ENCODE measurements at places on chromosomes 11 and 22.

DNA sequence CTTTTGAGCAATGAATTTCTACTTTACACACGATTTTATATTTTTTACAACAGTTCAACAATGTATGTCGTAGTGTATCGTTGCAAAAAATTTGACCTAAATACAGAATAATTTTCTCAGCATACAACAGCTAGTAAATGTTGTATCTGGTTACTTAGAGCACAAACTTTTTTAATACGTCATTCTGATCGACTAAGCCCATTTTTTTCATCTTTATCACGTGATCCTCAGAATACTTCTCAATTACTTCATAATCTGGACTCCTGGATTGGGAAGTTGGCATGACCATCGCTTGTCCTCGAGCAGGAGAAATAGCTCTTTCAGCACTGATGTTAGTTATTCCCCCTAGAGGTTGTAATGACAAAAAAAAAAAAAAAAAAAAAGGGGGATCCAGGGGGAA lies 16.6 kb downstream of the OR51L1 start:
- no peak for DNase-seq

DNA sequence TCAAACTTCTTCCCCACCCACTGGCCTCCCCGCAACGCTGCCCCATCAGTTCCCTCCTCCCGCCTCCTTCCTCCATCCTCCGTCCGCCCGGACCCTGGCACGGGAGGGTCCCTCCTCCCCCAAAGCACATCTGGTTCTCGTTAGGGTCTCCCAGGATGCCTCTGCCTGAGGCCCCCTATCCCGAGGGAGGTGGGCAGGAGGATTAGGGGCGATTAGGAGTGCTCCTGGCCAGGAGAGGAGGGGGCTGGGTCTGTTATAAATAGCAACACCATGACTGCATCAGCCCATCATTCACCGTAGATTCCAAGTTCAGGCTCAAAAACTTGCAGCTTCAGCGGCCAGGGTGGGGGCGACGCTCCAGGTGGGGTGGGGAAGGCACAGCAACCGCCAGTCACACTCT lies 10.4 kb downstream of the MYRF start:
- DNase-seq = no peak

GRCh38 chr11:77200351-77201268 lies 72.6 kb downstream of the MYO7A start:
- no peak for DNase-seq

DNA sequence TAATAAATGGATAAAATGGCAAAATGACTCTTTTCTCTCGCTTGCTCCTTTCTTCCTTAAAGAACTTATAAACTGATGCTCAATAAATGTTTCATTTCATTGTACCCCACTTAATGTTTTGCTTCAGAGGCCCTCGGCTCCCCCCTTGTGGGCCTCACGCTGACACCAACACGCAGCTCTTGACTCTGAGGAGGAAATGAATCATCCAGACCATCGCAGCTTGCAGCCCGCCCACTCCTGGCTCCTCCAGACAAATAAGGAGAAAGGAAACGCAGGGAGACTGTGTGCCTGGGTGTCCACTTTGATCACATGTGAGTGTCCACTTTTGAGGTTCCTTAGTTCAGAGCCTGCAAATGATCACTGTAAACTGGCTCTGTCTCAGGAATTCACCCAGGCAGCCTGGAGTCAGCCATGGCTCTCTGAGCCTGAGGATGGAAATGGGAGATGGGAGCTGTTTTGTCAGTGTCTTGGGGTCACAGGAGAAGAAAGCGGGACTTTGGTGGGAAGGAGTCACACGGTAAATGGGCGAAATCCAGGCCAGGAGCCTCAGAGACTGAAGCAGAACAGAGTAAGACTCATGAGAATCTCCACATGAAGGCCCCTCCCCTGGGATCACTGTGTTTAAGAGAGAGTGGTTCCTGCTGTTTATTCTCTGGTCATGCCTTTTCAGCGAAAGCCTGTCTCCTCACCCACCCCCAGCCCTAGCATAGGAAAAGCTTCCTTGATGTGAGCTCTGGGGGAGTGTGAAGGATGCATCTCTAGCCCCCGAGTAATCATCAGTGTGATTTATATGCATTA lies 96.5 kb downstream of the CWC15 start:
- no peak for DNase-seq

DNA sequence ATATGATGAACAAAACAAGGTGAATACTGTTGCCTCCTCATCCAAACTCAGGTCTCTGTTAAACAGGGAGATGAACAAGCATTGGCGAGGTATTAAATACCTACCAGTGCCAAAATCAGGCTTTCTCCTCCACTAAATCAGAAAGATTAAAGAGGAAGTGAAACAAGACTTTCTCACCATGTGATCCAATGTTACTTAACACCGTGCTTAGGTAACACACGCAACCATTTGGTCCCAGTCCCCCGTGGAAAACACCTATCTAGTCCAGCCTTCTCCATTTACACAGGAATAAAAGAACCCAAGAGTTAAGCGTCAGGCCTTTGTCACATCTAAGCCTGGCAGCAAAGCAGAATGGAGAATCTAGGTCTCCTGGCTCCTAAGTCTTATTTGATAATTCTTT lies 34.5 kb downstream of the TENM4 start:
- DNase-seq = no peak
